ENCODE measurements at places on chromosomes 5 and 9.
A peak's percentile ranks its signal among the peaks of the same experiment; 100 is the strongest.

- DNase-seq: no peak
Measured at GRCh38 chr5:2899311-2899710, 147.8 kb upstream of the IRX2 start.

GRCh38 chr5:150144879-150145278, 10.8 kb downstream of the PDGFRB start:
- DNase-seq: no peak

DNA sequence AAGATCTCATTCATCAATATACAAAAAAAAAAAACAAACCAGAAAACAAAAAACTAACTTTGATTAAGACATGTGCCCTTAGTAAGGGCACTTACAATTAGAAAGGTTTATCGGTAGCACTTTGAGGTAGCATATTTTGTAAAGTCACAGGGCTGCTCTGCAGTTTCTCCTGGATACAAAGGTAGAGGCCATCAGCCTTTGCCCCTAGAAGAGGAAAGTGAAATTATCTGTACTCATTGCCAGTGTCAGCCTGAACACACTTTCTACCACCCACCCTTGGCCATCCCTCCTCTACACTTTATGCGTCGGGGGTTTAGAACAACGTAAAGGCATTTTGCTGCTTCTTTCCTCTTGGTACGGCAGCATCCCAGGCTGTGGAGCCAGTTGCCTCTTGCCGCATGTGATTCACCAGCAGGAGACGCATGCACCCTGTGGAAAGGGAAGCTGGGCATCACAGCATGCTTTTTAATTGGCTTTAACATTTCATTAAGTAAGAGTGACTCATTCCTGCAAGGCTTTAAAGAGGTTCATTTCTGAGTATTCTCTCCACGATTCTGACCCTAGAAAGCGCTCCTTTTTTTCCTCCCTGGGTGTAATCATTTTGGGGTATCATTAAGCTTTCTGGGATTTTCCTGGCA, 84.6 kb downstream of the CEMIP2 start:
- DNase-seq: no peak

DNA sequence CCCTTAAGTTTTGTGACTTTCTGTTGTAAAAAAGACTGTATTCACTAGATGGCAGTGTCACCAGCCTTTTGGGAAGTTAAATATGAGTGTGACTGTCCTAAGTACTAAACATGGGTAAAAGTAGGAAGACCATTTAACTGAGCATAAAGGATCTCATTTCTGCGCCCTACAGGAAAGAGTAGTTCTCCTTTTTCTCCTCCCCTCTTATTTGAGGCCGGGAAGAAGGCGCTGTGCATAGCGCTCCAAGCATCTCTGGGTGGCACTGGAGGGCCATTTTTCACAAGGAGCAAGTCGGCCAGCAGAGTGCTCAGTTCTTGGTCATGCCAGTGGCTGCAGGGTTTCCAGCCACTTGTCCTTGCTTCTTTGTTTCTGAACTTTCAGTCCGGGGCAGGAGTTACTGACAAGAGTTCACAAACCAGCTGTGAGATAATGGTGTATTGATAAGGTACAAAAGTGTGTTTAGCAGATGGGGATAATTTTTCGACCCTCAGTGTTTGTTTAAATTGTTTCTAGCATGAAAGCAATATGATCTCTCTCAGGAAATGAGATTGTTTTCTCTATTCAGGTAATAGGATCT, 227.6 kb upstream of the DMRT1 start:
- DNase-seq: no peak

- DNase-seq: peak; percentile 33
Measured at GRCh38 chr9:119368681-119369581, at the start of gene BRINP1. Gene BRINP1 (minus strand): TSS chr9:119369435. CDS start chr9:119313355, 56,080 bp downstream.

Data from D721Med (cell line).